ENCODE measurements at places on chromosomes 2 and 18.

GRCh38 chr2:50958504-50958903, 73.4 kb downstream of the NRXN1 start:
- no peak for DNase-seq

- no peak for DNase-seq
These were observed 265.5 kb downstream of the SRBD1 start for GRCh38 chr2:45345331-45346234.

DNA sequence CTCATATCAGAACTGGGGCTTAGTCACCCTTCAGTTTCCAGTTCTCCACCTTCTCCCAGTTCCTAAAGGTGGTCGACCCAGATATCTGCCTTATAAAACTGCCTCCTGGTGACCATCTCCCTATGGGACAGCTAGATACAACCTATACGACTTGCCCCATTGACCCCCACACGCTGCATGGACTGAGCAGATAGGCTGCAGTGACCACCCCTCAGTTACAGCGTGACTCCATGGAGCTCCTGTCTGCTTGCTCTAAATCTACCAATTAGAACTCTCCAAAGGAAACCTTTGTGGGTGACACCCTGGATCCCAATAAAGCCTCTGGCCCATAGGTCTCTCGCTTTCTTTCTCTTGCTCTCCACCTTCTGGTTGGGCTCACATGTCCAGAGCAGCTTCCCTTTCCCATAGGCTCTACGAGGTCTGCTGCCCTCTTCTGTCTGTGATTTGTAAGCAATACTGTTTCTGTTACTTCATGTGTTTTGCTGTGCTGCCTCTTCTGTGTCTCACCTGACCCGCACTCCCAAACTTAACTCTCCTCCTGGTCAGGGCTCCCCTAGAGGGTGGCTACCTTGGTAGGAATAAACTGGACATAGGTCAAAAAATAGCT, 971.3 kb upstream of the FAM98A start:
- DNase-seq: no peak

GRCh38 chr18:24068945-24069693, 54.6 kb downstream of the TTC39C start:
- DNase-seq: no peak

DNA sequence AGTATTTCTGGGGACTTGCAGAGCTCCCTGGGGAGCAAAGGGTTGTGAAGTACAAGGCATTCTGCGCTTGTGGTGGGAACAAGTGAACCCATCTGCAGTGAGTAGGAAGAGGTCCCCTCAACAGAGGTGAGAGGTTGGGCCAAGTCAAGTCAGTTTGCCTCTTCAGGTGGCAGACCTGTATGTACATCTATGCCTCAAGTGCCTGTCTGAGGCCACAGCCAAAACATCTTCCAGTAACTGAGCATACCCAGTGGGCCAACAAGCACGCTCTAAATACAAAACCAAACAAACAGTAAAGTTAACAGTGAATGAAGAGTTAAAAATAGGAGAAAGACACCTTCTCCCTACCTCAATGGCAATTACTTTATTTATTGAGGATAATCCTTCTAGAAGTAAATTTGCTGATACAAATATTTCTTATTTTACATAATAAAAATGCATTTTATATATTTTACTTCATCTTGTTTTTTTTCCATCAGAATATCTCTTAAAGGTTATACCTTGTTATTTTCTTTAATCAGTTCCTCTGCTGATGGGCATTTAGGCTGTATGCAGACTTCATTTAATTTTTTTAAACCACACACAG, 2.5 kb downstream of the GYPC start:
- no peak for DNase-seq

DNA sequence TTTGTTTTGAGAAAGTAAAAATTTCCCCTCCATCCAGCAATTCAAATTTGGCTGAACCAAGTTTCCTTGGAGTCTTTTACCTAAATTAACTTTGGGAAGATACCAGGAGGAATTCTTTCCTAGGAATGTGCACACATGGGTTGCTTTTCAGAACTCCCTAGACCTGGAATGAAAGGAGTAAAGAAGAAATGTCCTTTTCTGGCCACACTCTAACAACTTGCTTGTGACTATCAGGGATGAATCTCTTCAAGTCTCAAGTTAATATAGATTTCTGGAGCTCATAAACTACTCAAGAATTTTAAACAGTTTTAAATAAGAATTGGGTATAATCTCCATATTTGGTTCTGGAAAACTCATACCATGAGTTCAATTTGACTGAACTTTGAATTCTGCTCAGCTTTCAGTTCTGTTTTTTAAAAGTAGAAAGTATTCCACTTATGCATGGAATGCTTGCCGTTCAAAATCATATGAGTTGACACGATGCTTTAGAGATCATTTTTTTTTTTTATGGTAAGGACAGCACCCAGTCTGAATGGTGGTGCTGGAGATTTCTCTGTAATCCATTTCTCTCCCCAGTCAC, 7.7 kb downstream of the RASGRP3 start:
- no peak for DNase-seq

GRCh38 chr2:44291281-44292248, 16.3 kb downstream of the SLC3A1 start:
- DNase-seq: peak; percentile 98

- peak; percentile 93 for DNase-seq
These were observed 23.7 kb downstream of the CENPO start for GRCh38 chr2:24816884-24817283.

DNA sequence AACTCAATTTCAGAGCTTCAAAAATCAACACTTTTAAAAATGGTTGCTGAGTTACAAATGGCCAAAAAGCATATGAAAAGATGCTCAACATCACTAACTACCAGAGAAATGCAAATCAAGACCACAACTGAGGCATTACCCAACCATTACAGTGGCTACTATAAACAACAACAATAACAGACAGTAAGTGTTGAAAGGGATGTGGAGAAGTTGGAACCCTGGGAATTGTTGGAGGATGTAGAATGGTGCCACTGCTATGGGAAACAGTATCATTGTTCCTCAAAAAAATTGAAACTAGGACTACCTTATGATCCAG, 173.3 kb upstream of the SPRED2 start:
- DNase-seq: no peak

DNA sequence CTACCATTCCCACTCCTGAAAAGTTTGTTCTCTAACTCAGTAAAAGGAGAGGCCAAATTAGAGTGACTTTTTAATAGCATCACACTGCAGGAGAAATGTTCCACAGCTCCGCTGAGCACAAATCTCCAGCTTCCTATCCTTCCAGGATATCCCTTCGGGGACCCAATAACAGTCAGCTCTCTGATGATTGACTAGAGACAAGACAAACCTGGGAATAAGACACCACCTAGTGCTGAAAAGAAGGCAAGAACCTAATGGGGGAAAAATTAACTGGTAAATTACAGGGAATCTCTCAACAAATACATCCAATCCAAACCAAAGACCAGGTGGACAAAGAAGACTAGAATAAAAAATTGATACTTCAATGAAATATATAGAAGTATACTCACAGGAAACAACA, 977.1 kb upstream of the SOX11 start:
- DNase-seq: no peak

DNA sequence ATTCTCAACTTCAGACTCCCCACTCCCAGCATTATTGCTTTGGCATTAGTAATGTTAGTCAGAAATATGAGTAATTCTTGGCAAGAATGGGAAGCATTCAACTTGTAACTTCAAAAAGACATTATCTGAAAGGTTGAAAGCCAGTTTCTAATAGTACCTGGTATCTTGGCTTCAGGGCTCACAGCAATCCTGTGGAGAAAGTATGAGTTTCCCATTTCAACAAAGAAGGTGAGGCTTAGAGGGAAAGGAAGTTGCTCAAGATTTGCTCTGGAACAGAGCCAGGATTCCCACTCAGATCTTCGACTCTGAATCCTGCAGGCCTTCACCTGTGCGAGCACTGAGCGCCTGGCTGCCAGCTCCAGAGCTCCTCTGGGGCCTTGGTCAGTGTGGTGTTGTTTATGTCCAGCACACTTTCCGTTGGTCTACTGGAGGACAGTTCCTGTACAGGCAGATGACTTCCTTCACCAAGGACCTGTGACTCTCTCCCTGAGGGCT, 136.1 kb downstream of the MCFD2 start:
- peak; percentile 38 for DNase-seq

- DNase-seq: no peak
These were observed 21.0 kb downstream of the SPOPL start for GRCh38 chr2:138522556-138522955.

DNA sequence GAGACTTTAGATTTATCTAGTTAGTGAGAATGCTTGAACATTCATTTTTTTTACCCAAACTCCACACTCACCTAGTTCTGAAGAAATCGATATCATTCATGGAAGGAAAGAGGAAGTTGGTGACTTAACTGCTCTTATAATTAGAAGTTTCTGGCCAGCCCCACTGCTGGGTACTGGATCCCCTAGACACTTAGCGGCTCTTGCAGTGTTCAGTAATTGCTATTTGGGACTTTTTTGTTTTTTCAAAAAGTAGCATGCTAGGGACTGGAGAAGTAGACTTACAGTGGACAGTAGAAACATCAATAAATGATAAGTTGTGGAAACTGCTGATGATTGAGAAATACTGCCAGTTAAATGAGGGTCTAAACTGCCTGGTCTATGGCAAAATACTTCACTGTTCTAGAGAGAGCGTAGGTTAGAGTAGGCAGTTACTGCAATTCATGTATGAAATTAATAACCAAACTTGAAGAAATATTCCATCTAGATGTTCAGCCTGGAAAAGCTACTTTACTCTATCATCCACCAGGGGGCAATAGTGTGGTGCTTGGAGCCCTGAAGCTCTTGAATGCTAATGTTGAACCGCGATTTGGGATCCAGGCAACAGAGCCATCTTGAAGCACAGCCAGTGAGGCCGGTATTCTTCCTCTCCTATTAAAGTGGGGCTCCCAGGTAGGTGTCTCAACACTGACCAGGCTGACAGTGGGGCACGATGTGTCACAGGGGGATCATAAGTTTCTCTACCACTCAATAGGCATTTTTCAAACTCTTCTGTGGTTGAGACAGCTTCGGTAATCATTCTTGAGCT, 146.1 kb upstream of the SESTD1 start:
- peak; percentile 51 for DNase-seq

DNA sequence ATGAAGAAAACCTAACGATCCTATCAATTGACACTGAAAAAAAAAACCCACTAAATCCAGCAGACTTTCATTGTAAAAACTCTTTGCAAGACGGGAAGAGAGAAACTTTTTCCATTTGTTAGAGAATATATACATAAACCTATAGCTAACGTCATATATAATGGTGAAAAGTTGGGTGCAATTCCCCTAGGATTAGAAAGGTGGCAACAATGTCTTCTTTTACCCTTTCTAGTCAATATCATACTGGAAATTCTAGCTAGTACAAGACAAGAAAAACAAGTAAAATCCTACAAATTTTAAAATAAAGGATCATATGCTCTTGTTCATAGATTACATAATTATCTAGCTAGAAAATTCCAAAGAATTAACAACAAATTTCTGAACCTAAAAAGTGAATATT, 1596.5 kb upstream of the LRRTM1 start:
- DNase-seq: no peak

- no peak for DNase-seq
These were observed 452.9 kb upstream of the DSEL start for GRCh38 chr18:67969458-67969857.

GRCh38 chr2:124520953-124521352, 495.9 kb downstream of the CNTNAP5 start:
- DNase-seq: no peak

DNA sequence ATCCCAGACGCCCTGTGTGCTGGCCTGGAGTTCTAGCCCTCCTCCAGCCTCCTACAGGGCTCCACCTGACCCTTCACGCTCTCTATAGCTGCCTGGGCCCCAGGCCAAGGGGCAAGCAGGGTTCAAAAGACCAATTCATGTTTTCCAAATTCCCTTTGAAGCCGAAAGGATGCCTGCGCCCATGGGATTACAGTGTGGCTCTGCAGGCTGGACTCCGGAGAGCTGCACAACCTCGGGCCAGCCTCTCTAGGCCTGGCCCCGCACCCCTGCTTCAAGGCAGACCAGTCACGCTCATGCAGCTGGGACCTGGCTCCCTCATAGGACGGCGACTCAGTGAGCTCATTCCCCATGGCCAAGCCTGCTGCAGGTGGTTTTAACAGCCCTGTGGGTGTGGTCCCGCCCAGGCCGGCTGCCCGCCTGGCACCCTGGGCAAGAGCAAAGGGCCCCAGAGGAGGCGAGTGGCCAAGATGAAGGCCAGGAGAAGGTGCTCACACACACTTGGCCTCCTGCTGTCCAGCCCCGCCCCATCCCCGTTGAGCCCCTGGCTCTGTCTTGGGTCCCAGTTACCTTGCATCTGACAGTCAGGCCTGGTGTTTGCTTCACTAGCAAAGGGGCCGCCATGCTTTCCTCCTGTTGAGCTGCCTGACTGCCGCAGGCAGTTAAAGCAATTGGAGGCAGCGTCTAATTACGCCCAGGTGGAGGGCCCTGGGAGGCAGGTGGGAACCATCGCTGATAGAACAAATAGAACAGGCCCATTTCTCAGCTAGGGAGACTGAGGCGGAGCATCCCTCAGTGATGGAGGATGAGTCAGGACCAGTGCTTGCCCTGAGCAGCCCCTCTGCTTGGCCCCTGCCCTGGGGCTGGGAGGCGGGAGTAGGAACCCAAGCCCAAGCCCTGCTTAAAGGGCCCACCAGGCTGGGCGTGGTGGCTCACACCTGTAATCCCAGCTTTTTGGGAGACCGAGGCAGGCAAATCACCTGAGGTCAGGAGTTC, 56.9 kb downstream of the SMAD7 start:
- no peak for DNase-seq

GRCh38 chr18:38539371-38539770, 973.8 kb upstream of the CELF4 start:
- no peak for DNase-seq

- peak; percentile 53 for DNase-seq
These were observed 7.3 kb upstream of the SLC3A1 start for GRCh38 chr2:44267796-44268648.

DNA sequence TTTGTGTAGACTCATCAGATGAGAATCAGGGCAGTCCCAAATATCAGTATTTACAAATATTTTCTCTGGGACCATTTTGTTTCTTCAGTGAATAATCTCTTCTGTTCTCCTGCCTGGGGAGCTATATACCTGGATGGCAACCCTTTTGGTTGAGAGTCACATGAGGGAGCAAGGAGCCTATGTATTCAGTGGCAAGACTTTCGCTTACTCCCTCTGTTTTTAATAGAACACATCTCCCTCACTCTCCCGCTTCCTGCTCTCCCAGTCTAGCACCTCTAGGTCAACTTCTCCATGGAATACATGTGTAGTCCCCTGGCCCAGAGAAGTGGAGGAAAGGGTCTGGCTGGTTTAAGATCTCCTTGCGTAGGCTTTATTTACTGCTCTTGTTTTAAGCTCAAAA, 600.3 kb downstream of the CCDC85A start:
- DNase-seq: no peak

GRCh38 chr18:42310956-42311355, 355.9 kb downstream of the PIK3C3 start:
- DNase-seq: no peak

GRCh38 chr18:13137670-13138419, 80.7 kb upstream of the LDLRAD4 start:
- peak; percentile 14 for DNase-seq

- DNase-seq: peak; percentile 14
These were observed 95.4 kb downstream of the DOCK10 start for GRCh38 chr2:224946895-224947294.

DNA sequence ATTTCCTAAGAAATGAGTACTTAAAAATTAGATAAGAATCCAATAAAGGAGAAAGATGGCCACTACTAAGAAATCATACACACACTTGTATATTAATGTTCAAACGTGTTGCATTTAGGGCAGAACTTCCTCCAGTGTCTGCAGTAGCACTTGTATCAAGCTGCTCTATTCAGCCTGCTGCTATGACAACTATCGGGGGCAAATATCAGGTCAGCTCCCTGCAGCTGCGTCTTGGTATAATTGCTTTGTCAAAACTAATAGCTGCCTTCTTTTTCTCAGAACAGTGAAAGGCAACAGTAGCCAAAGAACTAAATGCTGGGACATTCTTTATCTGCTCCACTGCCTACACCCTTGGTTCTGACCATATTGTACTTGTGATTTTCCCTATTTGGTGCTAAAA, 300.7 kb downstream of the NOL4 start:
- no peak for DNase-seq
